ENCODE measurements at places on chromosomes 16 and 17.

- no peak for DNase-seq
Observed at GRCh38 chr16:86375851-86376250, 134.5 kb upstream of the FOXF1 start.

GRCh38 chr16:74700438-74701225, at the start of gene MLKL:
Gene MLKL, minus strand, starts transcription at chr16:74700862. Its CDS starts 5,105 bp downstream, at chr16:74695757.
- no peak for DNase-seq

DNA sequence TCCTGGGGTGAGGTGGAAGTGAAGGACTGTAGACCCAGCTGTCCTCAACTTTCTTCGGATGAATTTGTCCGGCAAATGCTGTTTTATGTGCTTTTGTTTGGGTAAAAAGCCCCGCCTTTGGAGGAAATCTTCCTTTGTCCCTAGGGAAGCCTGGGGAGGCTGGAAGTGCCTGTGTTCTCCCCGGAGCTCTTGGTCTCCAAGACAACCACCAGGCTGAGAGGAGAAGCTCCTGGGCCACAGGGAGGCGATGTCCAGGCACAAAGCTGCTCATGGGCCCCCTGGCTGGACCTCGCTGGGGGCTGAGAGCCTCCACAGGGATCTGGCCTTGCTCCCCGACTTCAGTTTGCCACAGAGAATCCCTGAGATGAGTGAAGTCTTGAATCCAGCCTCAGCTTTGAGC, 293.1 kb upstream of the N4BP1 start:
- no peak for DNase-seq

- no peak for DNase-seq
Observed at GRCh38 chr17:1992541-1992940, 32.6 kb downstream of the RTN4RL1 start.

DNA sequence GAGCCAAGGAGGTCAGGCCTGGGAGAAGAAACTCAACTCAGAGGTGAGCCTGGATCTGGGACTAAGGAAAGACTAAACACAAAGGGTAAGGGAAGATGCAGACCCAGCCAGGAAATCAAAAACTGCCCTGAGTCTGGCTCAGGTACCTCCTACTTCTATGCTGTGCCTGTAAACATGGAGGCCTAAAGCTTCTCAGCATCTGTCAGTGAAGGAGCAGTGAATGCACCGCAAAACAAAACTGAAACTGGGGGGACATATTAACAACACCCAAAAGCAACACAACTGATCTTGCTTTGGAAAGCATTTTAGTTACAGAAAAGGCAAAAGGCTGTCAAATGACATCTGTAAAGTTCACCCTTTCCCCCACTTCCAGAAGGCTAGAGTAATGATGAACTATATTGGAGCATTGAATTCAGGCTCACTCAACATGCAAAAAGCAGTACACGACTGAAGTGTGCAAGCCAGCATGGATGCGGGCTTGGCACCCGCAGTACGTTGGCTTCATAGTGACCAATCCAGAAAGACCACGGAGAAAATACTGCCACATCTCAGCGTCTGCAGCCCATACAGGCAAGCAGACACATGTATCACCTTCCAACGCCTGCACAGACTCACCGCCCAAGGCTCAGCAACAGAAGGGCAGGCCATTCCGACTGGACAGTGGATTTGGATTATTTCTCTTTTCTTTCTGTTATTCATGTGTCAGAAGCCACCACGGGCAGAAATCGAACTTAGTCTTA, 3.8 kb downstream of the TBC1D16 start:
- DNase-seq = no peak

DNA sequence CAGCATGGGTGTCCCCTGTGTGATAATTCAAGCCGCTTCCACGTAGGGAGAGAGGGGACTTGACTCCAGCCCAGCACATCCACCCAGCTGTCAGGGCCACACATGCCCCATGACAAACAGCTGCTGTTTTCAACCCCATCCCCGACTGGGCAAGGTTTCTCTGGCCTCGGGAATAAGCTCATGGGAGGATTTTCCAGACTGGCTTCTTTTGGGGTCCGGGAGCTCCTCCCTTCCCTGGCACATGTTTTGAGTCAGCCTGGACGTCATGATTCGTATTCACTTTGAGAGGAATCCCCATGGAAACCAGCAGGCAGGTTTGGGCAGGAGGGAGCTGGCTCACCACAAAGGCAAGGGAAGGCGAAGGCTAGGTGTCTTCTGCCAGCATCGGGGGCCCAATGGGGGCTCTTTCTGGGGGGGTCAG, 156.4 kb downstream of the CMIP start:
- no peak for DNase-seq
